ENCODE measurements at places on chromosomes 13 and 19.

- DNase-seq, result no peak
These were observed 7.4 kb upstream of the IL4I1 start for GRCh38 chr19:49904136-49904535.

- no peak for DNase-seq
These were observed 35.5 kb downstream of the TMED1 start for GRCh38 chr19:10800488-10800887.

GRCh38 chr13:99553033-99553432 is 51.8 kb downstream of the TM9SF2 start:
- no peak for DNase-seq

- no peak for DNase-seq
These were observed 2.2 kb downstream of the GPC5 start for GRCh38 chr13:91400671-91401070.

- no peak for DNase-seq
These were observed 483.2 kb downstream of the DIAPH3 start for GRCh38 chr13:59680429-59681024.

DNA sequence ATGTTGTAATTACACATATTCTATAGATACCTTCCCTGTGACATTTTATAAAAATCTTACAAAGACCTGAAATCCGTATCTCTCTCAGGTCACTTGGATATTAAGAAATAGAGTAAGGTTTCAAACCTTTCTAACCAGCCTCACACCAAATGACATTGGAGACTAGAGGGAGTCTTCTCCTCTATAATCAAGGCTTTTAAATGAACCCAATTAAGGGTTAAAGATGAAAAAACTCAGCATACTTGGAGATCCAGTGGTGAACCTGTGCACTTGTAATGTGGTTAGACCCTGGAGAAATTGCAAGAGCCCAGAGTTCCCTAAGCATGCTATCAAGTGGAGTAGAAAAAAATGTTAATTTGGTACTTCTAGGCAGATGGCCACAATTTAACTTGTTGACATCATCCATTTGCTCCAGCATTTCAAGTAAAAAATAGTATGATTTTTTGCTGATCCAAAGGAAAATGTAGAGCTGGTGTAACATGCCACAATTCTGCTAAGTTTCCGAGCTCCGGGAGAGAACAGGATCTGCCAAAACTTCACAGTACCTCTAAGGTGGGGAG is 554.1 kb upstream of the MIR17HG start:
- no peak for DNase-seq

GRCh38 chr19:14661372-14661924 is 13.2 kb downstream of the ADGRE3 start:
- DNase-seq, result no peak

DNA sequence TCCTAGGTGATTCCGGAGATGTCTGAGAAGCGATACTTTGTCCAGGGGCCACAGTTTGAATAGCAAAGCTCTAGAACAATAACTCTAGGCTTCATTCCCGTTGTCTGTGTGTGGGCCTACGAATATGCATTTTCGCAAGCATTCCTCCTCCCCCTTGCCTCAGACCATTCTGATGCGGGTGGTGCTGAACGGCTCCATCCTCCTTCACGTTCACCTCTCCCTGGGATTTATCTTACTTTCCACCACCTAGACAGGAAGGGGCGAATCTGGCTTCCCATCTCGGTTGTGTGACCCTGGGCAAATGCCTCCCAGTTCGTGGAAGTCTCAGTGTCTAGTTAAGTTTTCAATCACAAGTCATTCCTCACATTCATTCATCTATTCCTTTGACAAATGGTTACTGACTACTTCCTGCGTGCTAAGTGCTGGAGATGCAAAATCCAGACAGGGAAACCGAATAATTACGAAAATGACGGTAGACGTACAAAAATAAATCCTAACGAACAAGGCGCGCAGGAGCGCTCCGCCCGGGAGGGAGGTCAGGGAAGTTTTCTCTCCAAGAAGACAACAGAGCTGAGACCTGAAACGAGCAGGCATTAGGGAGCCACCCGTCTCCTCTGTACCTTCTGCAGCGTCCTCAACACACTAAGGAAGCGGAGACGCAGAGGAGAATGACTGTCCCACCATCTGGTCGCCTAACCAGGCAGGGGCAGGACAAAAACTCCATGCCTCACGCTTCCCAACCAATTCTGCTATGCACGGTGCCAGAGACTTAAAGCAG is 1.3 kb upstream of the CNOT3 start:
- DNase-seq, result peak; percentile 23

DNA sequence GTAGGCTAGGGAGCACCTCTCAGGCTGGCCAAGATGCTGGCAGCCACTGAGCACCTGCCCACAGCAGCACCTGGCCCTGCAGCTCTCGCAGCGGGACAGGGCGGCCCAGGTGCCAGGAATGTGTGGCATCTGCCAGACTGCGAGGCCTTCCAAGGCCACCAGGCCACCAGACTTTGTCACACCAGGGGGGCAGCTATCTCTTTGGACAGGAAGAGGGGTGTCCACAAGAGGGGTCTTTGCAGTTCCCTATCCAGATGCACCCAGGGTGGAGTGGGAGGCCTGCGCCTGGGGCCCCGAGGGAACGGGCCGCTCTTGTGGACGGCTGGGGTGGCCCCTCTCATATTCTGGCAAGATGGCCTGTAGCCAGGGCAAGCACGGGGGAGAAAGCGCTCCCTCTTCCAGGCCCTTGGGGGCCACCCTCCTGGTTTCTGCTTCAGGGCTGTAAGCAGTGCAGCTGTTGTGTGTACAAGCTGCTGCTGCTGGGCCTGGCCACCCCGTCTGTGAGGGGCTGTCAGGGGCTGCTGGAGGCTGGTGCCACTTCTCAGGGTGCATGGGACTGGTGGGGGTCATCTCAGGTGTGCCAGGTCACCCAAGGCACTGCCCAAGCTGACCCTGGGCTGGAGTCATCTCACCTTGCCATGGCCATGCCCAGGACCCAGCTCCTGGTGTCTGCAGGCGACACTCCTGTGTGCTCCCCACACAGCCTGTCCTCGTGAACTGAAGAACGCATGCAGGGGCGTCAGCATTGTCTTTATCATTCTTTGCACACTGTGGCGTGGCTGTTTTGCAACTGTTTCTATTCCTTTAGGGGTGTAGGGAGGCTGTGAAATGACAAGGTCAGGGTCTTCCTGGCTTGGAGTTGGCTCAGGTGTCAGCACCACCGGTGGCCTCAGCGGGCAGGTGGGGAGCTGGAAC is 1.8 kb downstream of the TEX29 start:
- DNase-seq, result no peak

GRCh38 chr19:42091742-42092141 is 15.8 kb downstream of the ZNF574 start:
- no peak for DNase-seq

DNA sequence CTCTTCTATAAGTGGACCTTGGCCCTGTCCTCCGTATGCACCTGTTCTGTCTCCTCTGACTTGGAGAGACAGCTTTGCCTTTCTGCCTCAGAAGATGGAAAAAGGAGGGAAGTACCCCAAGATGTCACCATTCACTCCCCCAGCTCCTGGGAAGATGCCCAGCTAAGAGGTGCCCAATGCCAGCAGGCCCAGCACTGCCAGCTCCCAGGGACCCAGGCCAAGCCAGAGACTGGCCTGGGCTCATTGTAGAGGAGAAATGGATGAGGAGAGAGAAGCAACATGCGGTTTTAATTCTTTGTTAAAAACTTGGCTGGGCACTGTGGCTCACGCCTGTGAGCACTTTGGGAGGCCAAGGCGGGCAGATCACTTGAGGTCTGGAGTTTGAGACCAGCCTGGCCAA is 111.5 kb upstream of the ZNF507 start:
- DNase-seq, result no peak

GRCh38 chr13:92573467-92574057 is 653.0 kb upstream of the GPC6 start:
- no peak for DNase-seq

DNA sequence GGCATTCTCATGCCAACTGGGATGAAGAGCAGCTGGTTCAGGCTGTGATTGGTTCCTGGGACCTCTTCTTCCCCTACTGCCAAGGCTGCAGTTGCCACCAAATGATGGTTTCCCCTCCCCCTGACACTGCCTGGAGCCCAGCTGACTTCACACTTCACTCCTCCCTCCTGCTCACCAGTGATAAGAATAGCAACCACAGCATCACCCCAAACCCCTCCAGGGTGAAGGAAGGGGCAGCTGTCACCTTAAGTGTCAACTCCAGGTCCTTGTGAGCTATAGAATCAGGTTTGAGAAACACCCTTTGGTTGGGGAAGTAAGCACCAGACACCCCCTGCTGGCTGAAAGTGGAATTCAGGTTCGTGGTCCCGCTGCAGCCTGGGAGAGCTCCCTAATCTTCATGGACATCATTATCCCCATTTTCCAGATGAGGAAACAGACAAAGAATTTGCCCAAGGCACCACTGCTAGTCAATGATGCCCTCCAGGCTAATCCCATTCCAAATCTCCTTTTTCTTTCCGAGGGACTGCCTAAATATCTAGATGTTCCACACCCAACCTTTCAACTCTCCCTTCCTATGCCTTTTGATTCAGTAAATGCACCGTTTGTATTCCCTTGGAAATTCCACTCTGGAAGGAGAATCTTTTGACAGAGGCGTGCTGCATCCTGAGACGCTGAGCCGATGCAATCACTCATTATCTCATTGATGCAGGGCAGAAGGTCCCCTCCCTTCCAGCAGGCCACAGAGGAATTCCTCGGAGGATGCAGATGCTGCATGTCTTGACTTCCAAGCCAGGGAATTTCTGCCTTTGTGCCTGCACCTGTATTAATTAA is 50.6 kb upstream of the UQCRFS1 start:
- DNase-seq, result peak; percentile 57

DNA sequence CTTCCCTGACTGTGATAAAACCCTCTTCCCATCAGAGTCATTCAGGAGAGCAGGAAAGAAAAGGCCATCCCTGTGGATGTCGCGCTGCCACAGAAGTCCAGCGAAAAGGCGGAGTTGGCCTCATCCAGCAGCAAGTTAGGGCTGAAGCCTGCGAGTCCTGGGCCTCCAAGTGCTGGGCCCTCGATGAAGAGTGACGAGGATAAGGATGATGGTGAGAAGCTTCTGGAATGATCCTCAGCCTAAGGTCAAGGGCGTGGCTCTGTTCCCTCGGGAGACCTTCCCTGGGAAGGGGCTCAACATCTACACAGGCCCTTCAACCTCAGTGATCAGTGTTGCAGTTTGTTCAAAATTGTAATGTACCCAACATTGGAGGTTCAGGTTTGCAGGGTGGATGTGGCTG is 22.3 kb downstream of the TEX29 start:
- DNase-seq, result peak; percentile 24

- no peak for DNase-seq
These were observed 5.9 kb downstream of the RAB8A start for GRCh38 chr19:16117594-16118033.

- DNase-seq, result peak; percentile 47
These were observed 13.5 kb downstream of the ERVV-2 start for GRCh38 chr19:53057904-53058580.

DNA sequence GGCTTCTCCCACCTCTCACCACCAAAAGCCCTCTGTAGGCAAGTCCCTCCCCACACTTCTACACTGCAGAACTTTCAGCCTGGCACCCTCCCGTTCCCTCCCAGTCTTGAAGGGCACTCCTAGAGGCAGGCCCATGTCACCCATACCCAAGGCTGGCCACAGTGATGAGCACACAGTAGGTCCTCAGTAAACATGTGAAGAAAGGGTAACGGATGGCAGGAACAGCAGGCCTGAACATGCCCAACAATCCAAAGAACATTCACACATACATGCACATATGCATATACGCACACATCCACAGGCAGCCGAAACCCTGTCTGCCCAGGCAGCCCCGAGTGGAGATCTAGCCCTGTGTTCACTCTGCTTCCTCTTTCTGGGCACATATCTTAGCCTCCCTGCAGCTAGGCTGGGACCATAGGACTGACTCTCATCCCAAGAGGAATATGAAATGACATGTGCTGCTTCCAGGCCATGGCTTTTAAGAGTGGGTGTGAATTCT is 55.2 kb downstream of the CEBPG start:
- DNase-seq, result no peak

DNA sequence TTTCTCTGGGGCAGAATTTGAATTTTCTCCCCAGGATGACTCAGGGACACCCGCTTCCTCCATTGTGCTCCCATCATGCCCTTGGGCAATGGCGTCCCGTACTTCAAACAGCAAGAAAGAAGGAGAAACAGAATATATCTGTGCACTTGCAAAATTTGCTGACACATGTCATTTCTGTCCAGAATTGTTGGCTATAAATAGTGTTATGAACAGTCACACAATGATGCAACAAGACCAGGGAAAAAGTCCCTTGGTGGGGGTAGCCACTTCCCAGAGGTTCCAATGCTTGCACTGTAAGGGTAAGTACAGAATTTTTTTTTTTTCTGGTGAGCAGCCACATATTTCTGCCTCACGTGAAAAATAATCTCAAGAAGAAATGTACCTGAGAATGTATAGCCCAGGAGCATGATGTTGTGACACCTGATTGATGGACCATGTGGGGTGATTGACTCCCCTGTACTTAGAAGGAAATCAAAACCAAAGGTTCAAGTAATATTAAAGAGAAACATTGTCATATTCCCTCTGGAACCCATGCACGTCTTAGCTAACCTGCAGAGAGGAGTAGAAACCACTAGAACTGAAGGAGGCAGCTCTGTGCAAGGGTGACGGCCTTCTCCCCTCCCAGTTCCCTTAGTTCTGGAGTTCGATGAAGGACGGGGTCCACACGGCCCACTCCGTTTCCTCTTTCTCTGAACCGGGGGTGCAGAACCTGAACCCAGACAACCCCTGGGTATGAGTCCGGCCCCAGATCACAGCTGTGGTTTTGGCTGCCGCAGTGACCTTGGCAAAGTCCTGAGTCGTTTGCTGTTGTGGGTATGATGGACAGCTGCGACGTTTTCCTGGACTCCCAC is 9.3 kb upstream of the LAIR1 start:
- no peak for DNase-seq

- no peak for DNase-seq
These were observed 242.6 kb downstream of the NDFIP2 start for GRCh38 chr13:79723519-79724024.

DNA sequence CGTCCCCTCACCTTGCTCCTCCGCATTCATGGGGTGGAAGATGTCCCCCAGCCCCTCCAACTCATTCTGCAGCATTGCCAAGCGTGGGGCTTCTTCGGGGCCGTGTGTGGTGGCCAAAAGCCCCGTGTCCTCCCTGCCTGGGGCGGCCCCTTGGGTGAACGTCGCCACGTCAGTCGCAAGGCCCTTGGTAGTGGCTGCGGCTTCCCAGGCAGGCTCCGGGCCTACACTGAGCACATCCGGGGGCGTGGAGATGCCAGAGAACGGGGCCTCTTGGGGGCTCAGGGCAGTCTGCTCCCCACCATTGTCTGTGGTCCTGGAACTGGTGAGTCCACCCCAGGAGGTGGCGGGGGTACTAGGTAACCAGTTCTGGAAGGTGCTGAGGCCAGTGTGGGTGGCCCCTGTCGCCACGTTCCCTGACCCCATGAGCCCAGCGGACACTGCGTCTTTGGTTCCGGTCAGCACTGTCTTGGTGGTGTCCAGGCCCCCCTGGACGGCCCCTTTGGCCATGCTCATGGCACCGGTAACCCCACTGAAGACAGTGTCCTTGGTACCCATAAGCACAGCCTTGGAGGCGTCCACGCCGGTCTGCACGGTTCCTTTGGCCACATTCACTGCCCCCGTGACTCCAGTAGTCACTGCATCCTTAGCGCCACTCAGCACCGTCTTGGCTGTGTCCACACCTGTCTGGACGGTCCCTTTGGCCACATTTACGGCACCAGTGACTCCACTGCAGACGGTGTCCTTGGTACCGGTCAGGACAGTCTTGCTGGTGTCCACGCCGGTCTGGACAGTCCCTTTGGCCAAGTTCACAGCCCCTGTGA is 7.6 kb downstream of the PLIN4 start:
- no peak for DNase-seq
